Aorta (tissue), 5 donors: ENCODE measurements at places on chromosomes 6 and 20. TPM values are rescaled to one million over a fixed set of nuclear protein-coding genes. Genes with fewer than 3 reads are reported as not detected.

- H3K36me3 ChIP-seq, result no peaks in the 10 kb centered on the region
- peak; percentile 91 for DNase-seq
- H3K4me3 ChIP-seq, result no peak overlapping the region
- H3K27ac ChIP-seq, result peak overlapping the region; percentile 10
Measured at GRCh38 chr20:40286975-40287531, 402.0 kb downstream of the MAFB start.

GRCh38 chr20:38423541-38423940, 11.6 kb downstream of the SNHG17 start:
- H3K36me3 ChIP-seq, result peaks cover 5% of the 10 kb centered on the region
- no peaks in the 10 kb centered on the region for H3K27me3 ChIP-seq
- no peaks in the 10 kb centered on the region for H3K4me1 ChIP-seq
- H3K27ac ChIP-seq, result no peak overlapping the region
- H3K4me3 ChIP-seq, result no peak overlapping the region

Gene ABRACL
- 18.6 TPM for total RNA-seq

- H3K4me1 ChIP-seq, result no peaks in the 10 kb centered on the region
- no peaks in the 10 kb centered on the region for H3K36me3 ChIP-seq
- no peak overlapping the region for H3K4me3 ChIP-seq
- DNase-seq, result no peak
- H3K27me3 ChIP-seq, result no peaks in the 10 kb centered on the region
- no peak overlapping the region for H3K27ac ChIP-seq
Measured at GRCh38 chr6:168115748-168116437, 36.9 kb upstream of the FRMD1 start.

Gene PHACTR2
- 87.1 TPM for total RNA-seq

- H3K4me3 ChIP-seq, result no peak overlapping the region
- H3K27me3 ChIP-seq, result no peaks in the 10 kb centered on the region
- DNase-seq, result no peak
- H3K36me3 ChIP-seq, result no peaks in the 10 kb centered on the region
Measured at GRCh38 chr20:1562622-1563021, 5.1 kb upstream of the SIRPD start.

DNA sequence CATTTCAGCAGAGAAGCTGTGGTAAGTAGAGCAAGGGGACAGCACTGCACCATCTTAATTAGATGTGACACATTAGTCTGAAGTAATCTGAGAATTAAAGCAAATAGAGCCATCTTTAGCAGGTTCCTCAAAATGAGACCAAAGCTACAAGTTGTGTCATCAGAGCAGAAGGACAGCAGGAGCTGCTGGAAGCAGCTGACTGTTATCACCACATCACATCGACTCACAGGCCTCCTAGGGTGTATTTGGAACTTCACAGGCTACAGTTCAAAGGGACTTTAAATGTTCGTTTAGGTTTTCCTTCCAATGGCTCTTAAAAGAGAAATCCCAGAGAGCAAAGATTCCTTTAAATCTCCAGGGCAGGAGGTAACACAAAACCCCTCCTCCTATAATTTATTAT, 69.5 kb downstream of the LCA5 start:
- no peak overlapping the region for H3K4me3 ChIP-seq
- no peaks in the 10 kb centered on the region for H3K4me1 ChIP-seq
- H3K36me3 ChIP-seq, result no peaks in the 10 kb centered on the region
- H3K27me3 ChIP-seq, result no peaks in the 10 kb centered on the region

- H3K36me3 ChIP-seq, result no peaks in the 10 kb centered on the region
- no peaks in the 10 kb centered on the region for H3K4me1 ChIP-seq
- no peak for DNase-seq
- H3K27ac ChIP-seq, result no peak overlapping the region
- no peak overlapping the region for H3K4me3 ChIP-seq
- no peaks in the 10 kb centered on the region for H3K27me3 ChIP-seq
Measured at GRCh38 chr20:15875446-15875845, 697.8 kb downstream of the KIF16B start.

GRCh38 chr20:59019217-59019616, at the start of gene TUBB1:
TUBB1 (plus strand) TSS chr20:59019429; CDS start chr20:59019523, 94 bp downstream.
- no peak within 1 kb of the TSS for H3K4me3 ChIP-seq
- H3K27ac ChIP-seq, result no peak within 1 kb of the TSS
- no peaks in the 10 kb centered on the region for H3K27me3 ChIP-seq

DNA sequence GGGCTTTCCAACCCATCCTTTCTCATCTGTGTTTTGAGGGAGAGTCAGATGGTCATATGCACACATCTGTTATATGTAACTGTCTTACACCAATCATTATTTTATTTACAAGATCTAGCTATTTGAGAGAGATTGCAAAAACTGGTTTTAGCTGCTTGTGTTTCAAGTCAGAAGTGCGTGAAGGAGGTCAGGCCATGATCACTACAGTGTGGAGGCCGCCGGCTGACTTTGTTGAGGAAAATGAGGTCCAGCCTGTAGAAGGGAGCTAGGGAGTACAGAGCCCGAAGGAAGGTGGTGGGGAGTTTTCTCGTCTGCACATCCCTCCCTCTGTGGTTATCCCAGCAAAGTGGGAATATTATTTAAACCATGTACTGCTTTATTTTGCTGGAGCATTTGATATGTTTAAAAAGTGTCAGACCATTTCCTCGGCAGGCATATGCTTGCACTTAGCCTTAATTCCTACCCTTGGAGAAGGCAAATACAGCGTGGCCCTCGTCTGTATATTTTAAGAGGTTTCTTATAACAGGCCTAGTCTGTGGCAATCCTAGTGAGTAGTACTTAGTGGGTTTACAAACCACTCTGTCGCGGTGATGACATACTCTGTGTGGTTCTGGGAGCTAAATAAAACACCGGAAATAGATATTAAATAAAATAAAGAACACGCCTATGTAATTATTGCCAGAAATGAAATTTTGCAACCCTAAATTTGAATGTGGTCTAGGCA, 95.6 kb downstream of the UST start:
- no peaks in the 10 kb centered on the region for H3K36me3 ChIP-seq
- no peaks in the 10 kb centered on the region for H3K27me3 ChIP-seq
- H3K4me1 ChIP-seq, result no peaks in the 10 kb centered on the region
- H3K4me3 ChIP-seq, result no peak overlapping the region
- H3K27ac ChIP-seq, result no peak overlapping the region
- DNase-seq, result no peak

Gene SIRPG
- not detected for total RNA-seq

GRCh38 chr6:38587766-38588362, 51.9 kb downstream of the BTBD9 start:
- no peaks in the 10 kb centered on the region for H3K4me1 ChIP-seq
- H3K36me3 ChIP-seq, result no peaks in the 10 kb centered on the region
- H3K27me3 ChIP-seq, result no peaks in the 10 kb centered on the region
- H3K4me3 ChIP-seq, result no peak overlapping the region
- no peak overlapping the region for H3K27ac ChIP-seq
- DNase-seq, result no peak

Gene TUBB2B
- total RNA-seq, result 5.6 TPM

GRCh38 chr6:45880159-45880558, 135.5 kb downstream of the CLIC5 start:
- H3K27ac ChIP-seq, result no peak overlapping the region
- H3K4me3 ChIP-seq, result no peak overlapping the region
- H3K27me3 ChIP-seq, result no peaks in the 10 kb centered on the region
- no peaks in the 10 kb centered on the region for H3K36me3 ChIP-seq

DNA sequence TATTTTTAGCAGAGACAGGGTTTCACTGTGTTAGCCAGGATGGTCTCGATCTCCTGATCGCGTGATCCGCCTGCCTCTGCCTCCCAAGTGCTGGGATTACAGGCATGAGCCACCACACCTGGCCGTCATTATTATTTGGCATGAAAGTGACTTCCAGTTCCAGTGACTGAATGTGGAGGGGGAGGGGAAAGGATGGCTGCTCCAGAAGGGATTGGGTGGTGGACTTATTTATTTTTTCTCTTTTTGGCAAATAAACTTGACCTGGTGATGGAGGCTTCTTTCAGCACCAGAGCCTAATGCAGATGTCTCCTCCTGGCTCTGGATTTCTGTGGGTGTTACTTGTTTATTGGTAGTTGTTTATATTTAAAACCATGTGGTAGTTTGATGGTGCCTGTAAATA, 16.9 kb upstream of the SLC22A23 start:
- no peaks in the 10 kb centered on the region for H3K36me3 ChIP-seq
- no peaks in the 10 kb centered on the region for H3K27me3 ChIP-seq
- no peak for DNase-seq

GRCh38 chr20:7799862-7800261, 140.4 kb downstream of the HAO1 start:
- no peaks in the 10 kb centered on the region for H3K4me1 ChIP-seq
- DNase-seq, result no peak
- no peaks in the 10 kb centered on the region for H3K27me3 ChIP-seq
- H3K36me3 ChIP-seq, result no peaks in the 10 kb centered on the region
- no peak overlapping the region for H3K4me3 ChIP-seq
- no peak overlapping the region for H3K27ac ChIP-seq
